Nephron progenitor cell (in vitro differentiated cells): ENCODE measurements at places on chromosomes 4 and X.
A peak's percentile ranks its signal among the peaks of the same experiment; 100 is the strongest.

DNA sequence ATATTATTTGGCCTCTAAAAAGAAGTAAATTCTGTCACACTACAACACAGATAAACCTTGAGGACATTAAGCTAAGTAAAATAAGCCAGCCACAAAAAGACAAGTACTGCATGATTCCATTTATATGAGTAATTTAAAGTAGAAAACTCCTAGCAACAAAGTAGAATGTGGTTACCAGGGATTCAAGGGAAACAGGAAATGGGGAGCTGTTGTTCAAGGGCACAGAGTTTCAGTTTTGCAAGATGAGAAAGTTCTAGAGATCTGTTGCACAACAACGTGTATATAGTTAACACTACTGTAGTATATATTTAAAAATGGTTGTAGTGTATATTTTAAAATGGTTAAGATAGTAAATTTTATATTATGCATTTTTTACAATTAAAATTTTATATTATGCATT is 25.4 kb downstream of the SEC31A start:
- no peak for DNase-seq

- peak; percentile 34 for DNase-seq
Observed at GRCh38 chr4:42396752-42397634, at the start of gene SHISA3. SHISA3 (plus strand) TSS chr4:42397488; CDS start chr4:42398057, 569 bp downstream.

GRCh38 chr4:148222991-148223660 is 219.1 kb downstream of the NR3C2 start:
- no peak for DNase-seq

GRCh38 chrX:106510713-106511403 is 100.9 kb upstream of the RADX start:
- DNase-seq: no peak

GRCh38 chrX:11954176-11954575 is 184.1 kb upstream of the FRMPD4 start:
- DNase-seq: no peak

- DNase-seq: no peak
Observed at GRCh38 chr4:151933122-151933827, 172.5 kb upstream of the GATB start.

GRCh38 chr4:62208921-62209320 is 1008.8 kb downstream of the ADGRL3 start:
- DNase-seq: no peak

GRCh38 chr4:8607603-8608481 is 15.3 kb downstream of the CPZ start:
- peak; percentile 97 for DNase-seq

DNA sequence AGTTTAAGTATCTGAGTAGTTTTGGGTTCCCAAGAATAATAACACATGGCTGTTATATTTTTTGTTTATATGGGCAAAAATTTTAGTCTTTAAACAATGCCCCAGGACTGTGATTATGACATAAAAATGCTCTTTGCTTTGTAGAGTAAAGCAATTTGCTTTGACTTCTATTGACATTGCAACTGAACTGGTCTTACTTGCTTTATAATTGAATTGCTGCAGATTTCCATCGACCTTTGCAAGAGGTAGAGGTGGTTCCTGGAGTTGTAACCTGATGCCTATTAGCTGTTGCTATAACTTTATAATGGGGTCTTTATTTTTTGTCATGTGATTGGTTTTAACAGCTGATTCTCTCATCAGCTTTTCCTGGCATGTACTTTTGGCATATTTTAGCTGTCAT is 302.9 kb downstream of the ARHGAP10 start:
- DNase-seq: no peak

DNA sequence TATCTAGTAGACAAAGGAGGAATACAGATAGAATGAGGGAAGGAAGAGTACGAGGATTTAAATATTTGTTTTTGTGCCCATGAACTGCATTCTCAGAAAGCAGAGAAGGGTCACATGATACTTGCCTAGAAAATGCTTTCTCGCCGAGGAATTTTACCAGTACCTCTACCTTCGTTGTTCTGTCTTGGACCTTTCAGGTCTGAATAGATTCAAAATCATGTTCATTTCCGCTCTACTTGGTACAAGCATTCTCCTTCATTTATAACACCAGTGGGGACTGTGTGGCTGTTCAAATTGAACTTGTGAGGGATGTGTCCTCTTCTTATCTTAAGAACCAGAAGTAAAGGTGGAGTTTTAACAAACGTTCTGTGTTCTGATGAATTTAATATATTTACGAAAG is 1.9 kb downstream of the USP38 start:
- no peak for DNase-seq
